ENCODE measurements at places on chromosomes 7 and 10.

DNA sequence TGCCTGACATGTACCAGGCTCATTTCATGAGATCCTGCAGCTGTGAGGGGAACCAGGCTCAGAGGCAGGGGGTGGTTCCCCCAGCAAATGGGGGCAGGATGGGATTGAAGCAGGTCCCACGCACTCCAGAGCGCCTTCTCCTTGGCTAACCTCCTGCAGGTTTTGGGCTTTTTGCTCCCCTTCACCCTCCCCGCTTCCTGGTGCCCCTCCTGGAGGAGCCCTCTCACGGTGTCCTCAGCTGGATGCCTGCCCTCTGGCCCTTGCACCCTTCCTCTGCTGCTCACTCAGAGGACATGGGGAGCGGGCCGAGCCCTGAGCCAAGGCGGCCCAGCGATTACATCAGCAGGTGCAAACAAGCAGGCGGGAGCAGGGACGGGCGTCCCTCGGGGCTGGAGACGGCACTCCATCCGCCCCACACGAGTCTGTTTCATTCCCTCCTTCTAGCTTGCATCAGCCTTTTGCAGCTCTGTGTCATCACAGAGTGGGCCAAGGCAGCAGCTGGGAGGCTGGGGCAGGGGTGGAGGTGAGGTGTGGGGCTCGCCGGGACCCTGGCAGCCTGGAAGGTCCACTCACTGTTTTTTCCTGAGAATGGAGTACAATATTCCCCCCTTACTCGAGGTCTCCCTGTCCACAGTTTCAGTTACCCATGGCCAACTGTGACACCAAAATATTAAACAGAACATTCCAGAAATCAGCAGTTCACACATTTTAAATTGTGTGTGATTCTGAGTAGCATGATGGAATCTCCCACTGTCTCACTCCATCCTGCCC lies 52.7 kb upstream of the SLC29A3 start:
- DNase-seq = no peak

DNA sequence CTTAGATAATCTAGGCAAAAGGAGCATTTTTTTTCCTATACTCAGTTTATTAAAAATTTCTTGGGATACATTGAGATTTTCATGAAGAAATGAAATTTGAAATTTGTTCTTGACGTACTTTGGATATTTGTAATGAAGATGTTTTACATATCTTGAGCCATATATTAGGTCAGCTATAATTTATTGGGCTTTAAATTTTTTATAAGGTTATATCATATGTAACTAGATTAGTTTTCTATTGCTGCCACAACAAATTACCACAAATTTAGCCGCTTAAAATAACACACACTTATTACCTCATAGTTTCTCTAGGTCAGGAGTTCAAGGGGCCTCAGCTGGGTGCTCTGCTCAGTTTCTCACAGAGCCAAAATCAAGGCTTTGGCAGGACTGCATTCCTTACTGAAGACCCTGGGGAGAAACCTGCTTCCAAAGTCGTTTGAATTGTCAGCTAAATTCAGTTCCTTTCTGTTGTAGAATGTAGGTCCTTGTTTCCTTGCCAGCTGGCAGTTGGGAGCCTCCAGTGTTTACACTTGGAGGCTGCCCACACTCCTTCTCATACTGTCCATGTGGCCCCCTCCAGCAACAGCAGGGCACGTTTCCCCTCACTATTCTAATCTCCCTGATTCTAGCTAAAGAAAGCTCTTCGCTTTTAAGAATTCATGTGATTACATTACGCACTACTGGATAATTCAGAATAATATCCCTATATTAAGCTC lies 42.6 kb upstream of the DNAH11 start:
- DNase-seq = no peak

- DNase-seq = no peak
Measured at GRCh38 chr7:1733206-1733907, 63.3 kb downstream of the ELFN1 start.

GRCh38 chr10:79223091-79224048 lies 123.9 kb upstream of the PPIF start:
- DNase-seq = no peak

GRCh38 chr10:79984851-79985250 lies 35.9 kb upstream of the SFTPD start:
- peak; percentile 33 for DNase-seq

DNA sequence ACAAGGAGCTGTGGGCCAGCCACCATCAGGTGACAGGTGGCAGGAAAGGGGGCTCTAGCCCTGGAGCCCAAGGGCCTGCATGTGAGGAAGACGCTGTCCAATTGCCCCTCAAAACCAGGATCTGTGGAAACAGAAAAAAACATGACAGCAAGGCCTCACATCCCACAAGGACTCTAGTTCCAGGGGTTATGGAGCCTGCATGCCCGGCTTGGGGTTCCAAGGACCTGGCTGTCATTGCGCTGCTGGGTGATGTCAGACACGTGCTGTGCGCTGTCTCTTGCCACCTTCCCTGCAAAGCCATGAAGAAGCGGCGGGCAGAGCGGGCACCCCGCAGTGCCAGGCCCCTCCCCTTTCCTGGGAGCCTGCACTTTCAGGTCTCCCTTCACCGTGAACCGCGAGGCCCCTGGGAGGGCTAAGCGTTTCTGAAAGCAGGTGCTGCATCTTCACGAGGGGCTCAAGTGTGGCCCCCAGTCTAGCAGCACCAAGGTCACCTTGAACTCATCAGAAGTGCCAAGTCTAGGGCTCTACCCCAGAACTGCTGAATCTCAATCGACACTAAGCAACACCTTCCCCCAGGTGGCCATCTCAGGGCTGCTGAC lies 15.1 kb upstream of the CRYGN start:
- no peak for DNase-seq

- no peak for DNase-seq
Measured at GRCh38 chr7:18960725-18961124, 156.7 kb downstream of the TWIST1 start.

Data from RCC 7860 (cell line).